Smooth muscle cell of trachea (primary cell): ENCODE measurements at places on chromosomes 2 and 18. TPM values are rescaled to one million over a fixed set of nuclear protein-coding genes. Genes with fewer than 3 reads are reported as not detected.

Gene RUFY4
- not detected in 2 replicates for total RNA-seq

Gene TNFAIP6
- 32.4 and 40.9 TPM in 2 replicates for total RNA-seq

Gene PDE1A
- 26.5 and 75.3 TPM in 2 replicates for total RNA-seq

Gene POMC
- 0.66 and 3.8 TPM in 2 replicates for total RNA-seq

Gene CFAP53
- 0.44 and 0.83 TPM in 2 replicates for total RNA-seq

Gene CTNNA2
- total RNA-seq, result under 0.01 TPM in 1 of 2 replicates, not detected in the other

Gene AOX1
- total RNA-seq, result 38.1 and 41.0 TPM in 2 replicates

Gene NEURL3
- 0.17 TPM in 1 of 2 replicates, not detected in the other for total RNA-seq

Gene MAP2
- 9.4 and 12.8 TPM in 2 replicates for total RNA-seq

Gene SLC14A1
- 62.7 and 81.0 TPM in 2 replicates for total RNA-seq

Gene CELF4
- not detected in 2 replicates for total RNA-seq

Gene STAT4
- total RNA-seq, result 0.99 and 1.2 TPM in 2 replicates

Gene IL36RN
- not detected in 2 replicates for total RNA-seq

Gene NT5DC4
- not detected in 2 replicates for total RNA-seq

Gene TMBIM1
- total RNA-seq, result 111 and 299 TPM in 2 replicates
